ENCODE measurements at places on chromosomes 5 and 9.

GRCh38 chr5:23042226-23042625, 189.1 kb upstream of the CDH12 start:
- DNase-seq: no peak

GRCh38 chr9:1096155-1096964, 46.2 kb downstream of the DMRT2 start:
- no peak for DNase-seq

GRCh38 chr9:129395633-129396364, 217.7 kb upstream of the IER5L start:
- DNase-seq: no peak

- no peak for DNase-seq
These were observed 471.0 kb downstream of the EFNA5 start for GRCh38 chr5:107199756-107200155.

DNA sequence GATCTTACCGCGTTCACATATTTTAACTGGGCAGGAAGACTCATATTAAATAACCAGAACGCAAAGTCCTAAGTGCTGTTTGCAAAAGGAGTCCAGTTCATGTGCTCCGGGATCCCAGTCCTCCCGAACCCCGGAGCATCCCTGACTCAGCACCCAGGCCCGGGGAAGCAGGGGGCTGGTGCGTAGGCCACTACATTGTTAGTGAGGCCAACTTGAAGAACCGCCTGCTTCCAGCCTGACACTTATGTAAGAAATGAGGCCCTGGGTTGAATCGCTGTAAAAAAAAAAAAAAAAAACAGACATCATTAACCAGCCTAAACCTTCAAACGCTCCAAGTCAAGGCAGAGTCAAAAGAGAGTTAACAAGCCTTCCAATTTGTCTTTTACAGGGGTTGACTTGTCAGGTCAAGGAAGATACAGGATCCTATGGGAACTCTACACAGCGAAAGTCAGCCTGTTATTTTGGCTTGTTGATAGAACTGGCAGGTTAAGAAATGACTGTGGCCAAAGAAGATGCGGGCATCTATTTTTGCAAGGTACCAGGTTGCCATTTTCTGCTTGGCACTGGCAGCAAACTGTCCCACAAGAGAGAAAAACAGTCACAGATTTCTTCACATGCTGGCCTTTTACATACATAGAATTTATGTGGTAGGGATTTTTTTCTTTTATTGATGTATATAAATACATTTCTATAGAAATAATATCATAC, 93.3 kb downstream of the ACTL7B start:
- DNase-seq: no peak

DNA sequence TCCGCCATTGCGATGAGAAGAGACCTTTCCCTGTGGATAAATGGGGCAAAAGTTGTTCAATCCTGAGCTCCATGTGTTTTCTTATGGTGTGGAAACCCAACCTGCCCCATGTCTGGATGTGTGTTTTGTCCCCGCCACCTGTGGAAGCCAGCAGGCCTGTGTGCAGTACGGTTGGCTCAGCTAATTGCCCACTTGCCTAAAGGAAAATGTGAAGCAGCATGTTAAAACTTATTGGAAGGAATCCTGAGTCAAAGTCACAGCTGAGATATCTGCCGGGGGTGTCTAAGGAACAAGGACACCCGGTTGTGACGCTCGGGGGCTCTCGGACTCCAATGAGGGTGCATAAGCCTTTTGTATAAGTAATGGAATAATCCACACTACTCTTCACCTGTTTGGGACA, 361.1 kb upstream of the IRX1 start:
- DNase-seq: no peak

DNA sequence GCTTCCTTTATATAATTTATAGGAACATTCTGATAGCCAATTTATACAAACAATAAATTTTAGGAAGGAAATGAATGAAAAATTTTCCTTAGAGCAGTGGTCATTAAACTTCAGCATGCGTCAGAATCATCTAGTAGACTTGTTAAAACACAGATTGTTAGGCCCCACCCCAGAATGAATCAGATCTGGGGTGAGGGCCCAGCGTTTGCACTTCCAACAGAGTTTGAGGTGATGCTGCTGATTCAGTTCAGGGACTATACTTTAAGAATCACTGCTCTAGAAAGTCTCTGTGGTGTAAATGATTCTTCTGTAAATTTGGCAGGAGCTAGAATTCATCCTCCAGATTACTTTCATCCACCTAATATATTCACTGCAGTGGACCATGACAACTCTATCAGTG, 80.4 kb downstream of the SLC12A2 start:
- DNase-seq: no peak

DNA sequence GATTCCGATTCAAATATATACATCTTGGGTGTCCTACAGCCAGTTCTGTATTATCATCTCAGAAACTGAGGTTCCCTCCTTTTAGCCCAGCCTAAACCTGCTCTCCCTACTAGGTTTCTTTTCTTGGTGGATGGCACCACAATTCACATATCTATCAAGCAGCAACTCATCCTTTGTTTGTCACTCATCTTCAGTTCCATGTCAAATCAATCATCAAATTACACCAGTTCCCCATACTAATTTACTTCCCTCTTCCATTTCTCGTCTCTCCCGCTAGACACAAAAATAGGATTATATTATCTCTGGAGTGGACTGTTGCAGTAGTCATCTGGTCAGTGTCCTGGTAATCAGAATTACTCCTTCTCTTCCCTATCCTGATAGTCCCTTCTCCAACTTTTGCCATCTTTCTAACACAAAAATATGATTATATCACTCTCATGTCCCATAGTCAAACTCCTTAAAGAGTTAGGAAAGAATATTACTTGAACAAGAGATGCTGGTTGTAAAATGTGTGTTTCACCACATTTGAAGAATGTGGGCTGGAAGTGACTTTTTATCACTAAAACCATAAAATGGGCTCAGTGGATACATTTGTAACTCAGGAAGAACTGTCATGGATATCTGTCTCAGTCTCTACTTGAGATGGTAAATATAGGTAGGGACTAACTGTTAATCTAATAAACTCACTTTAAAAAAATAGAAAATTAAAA, 69.1 kb upstream of the RICTOR start:
- no peak for DNase-seq

DNA sequence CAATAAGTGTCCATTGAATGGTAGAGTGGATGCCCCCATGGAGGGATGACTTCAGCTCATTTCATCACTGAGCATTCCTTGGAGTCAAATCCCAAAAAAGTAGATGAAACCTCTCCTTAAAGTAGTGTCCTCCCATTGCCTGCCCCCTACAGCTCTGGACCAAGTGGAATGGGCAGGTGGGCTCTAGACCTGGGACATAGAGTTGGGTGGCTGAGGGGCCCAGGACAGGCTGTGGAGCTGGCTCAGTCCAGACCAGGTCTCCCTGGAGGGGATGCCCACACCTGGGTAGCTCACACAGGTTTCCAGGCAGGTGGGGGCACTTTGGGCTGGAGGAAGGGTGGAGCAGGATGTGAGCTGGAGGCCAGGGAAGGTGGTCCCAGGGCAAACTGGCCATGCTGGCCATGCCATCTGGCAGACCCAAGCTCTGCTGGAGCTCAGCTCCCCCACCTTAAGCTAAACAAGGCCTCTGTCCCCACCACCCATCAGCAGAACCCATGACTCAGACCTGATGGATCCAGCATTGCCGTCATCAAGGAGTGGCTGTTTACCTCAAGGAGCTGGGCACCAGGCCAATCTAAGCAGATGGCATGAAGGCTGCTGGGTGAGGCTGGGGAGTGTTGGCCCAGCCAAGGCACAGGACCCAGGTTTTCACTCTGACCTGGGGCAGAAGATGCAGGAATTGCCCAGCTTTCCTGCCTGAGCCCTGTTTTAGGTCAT, 6.2 kb upstream of the SPINK4 start:
- no peak for DNase-seq

GRCh38 chr5:88964831-88965230, 81.8 kb upstream of the MEF2C start:
- DNase-seq: no peak

GRCh38 chr5:134124289-134125038, 10.0 kb downstream of the TCF7 start:
- DNase-seq: no peak

- no peak for DNase-seq
These were observed 121.0 kb upstream of the NR3C1 start for GRCh38 chr5:143524338-143524945.

GRCh38 chr9:115413304-115413703, 295.3 kb upstream of the TNC start:
- no peak for DNase-seq

DNA sequence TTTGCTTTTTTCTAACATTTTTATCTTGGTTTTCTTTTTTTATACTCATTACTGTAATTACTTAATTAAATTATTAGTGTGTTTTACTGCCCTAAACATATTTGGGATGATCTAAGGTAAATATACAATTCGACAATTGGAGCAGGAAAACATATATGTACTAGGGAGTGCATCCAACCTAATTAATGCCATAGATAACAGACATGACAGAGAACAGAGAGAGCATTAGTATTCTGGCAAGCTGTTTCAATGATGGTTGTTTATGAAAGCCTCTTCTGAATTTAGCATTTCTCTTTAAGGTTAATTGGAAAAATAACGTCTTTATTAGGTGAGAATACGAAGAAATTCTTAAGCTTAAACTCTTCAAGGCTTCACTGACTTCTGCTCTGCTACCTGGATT, 300.1 kb upstream of the PRR16 start:
- DNase-seq: no peak

DNA sequence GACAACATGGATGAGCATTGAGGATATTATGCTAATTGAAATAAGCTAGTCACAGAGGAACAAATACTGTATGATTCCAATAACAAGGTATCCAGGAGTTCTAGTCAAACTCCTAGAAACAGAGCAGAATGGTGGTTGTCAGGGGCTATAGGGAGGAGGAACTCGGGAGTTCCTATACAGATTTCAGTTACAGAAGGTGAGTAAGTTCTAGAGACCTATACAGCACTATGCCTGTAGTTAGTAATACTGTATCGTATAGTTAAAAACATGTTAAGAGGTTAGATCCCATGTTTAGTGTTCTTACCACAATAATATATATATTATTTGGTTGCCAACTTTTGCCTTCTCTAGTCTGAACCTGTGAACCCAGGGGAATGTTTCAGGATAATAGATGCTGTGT, 7.9 kb upstream of the OXCT1 start:
- no peak for DNase-seq
